Stimulated activated CD8-positive, alpha-beta memory T cell treated with anti-CD3 and anti-CD28 coated beads, Interleukin-4, amount 100 ng/mL, for 1 hour (primary cell): ENCODE measurements at places on chromosomes 5 and 9.

- DNase-seq: no peak
These were observed 43.2 kb downstream of the EXD3 start for GRCh38 chr9:137379761-137380161.

GRCh38 chr9:37835821-37836220 is 35.2 kb downstream of the DCAF10 start:
- no peak for DNase-seq

GRCh38 chr5:167478188-167478587 is 813.3 kb upstream of the WWC1 start:
- DNase-seq: no peak

DNA sequence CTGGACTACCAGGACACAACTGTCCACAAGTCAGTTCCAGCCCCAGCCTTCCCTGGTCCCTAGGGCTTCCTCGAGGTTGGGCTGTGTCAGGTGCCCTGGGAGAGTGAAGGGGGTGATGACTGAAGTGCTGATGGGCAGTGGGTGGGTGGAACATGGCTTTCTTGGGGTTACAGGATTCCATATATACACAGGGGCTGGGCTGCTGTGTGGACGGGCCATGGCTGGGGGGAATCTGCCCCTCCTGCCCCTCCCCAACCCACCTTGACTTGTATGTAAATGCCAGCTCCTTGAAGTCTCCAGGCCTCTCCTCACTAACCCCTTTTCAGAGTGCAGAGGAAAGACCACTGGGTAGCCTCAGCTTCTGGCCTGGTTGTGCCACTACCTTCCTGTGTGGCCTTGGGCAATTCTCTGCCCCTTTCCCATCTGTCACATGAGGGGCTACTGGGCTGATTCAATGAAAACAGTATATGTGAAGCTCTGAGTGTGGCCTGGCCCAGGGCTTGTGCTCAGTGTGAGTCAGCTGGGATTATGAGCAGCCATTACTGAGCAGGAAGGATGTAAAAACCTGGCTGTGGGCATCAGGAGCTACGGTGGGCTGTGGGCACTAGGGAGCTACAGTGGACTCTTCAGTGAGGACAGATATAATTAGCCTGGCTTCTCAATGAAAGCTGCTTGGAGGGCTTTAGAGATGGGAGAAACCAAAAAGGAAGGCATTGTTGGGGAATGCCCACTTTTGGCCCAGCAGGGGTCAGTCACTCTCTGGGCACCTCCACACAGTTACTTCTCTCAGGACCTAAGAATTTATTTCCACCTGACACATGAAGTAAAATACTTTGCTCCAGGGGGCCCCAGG is 23.3 kb downstream of the PITX1 start:
- DNase-seq: no peak

DNA sequence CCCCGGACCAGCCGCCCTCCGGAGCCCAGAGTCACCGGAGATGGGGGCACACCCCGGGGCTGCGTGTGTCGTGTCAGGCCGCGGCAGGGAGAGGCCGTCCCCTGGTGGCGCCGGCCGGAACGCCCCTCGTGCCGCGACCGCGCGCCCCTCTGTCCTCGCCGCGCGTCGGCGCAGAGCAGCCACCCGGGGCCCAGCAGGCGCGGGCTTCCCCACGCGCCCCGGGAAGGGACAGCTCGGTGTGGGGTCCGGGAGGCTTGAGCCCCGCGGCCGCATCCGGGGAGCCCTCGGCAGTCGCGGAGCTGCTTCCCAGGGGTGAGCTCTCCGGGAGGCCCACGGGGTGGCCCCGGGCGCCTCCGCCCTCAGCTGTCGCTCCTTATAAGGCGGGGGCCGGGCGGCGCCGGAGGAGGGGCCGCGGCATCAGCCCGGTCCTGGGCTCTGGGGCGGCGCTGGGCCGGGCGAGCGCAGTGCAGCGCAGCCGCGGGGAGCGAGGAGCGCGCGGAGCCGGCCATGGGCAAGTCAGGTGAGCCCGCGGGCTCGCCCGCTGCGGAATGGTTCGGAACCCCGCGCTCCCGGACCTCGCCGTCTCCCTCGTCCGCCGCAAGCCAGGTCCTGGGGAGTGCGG is at the start of gene GLIPR2:
Gene GLIPR2 (plus strand): TSS at position 462 of the 622 bp plus-strand sequence. CDS start 46 bp downstream, at position 508.
- peak; percentile 55 for DNase-seq

DNA sequence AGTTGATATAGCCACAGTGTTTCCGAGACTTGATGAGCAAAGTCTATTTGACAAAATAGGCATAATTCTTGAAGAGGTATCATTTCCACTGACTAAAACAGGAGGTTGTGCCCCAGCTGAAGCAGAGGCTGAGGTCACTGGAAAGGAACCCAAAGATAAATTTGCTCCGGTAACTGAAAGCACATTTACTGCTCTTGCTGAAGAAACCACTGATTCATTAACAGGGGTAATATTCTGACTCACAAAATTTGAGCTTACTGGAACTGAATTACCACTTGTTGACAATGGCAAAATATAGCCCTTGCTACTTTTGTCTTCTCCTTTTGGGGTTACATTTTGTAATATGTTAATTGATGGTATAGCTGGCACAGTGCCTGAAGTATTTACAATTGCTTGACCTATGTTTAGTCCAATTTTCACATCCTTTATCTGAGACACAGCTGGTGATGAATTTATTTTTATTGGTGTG is 30.2 kb downstream of the MLANA start:
- DNase-seq: no peak

DNA sequence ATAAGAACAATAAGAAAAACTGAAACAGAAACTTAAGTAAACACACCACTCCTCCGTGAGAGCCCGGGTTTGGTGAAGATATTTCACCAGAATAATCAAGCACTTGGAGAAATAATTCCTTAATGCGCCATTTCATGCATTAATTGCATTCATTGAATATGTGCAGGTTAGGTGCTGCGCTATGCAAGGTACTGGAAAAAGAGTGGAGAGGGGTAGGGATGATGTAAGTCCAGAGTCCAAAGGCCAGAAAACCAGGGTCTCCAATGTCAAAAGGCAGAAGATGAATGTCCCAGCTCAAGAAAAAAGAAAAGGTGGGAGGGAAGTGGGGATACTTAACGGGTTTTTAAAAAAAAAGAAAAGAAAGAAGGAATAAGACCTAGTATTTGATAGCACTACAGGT is 669 bp upstream of the ZFP37 start:
- no peak for DNase-seq
